ENCODE measurements at places on chromosomes 7 and 10.
A peak's percentile ranks its signal among the peaks of the same experiment; 100 is the strongest.

DNA sequence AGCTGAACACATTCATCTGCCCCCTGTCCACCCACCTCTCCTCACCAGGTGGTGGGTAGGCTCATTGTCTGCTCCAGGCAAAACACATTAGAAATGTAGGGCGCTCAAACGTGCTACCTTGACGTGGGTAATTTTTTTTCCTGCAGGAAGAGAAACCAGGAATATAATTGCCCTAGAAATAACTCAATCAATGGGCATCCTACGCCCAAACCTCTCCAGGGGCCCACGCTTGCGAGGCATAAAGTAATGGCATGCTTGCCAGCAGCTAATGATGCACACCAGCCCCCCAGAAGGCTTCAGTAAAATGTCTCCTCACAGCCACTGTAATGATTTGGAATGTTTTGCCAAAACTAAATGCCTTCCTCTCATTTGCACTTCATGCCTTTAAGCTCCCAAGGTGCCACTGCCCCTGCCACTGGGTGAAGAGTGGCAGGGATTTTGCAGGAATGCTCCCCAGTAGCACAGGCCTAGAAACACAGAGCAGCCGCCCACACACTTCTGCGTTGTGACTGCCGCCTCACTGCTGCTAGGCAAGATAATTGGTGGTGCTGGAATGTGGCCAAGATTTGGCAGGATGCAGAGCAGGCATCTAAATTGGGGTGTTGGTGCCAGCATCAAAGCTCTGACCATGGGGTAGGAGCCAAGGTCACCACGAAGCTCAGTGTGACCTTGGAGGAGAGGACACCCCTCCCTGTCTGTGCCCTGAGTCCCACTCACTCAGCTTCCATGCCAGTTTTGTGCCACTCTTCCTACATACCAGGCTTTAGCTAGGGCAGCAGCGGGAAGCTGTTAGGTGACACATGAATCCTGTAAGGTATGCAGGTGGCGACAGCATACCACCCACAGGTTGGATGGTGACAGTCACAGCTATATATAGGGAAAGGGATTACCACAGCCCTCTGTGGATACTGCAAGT, 48.7 kb upstream of the PPP1R3C start:
- DNase-seq: no peak

GRCh38 chr7:36943591-36944435, 219.5 kb upstream of the AOAH start:
- no peak for DNase-seq

- DNase-seq: no peak
Measured at GRCh38 chr7:118644346-118644745, 419.8 kb downstream of the ANKRD7 start.

DNA sequence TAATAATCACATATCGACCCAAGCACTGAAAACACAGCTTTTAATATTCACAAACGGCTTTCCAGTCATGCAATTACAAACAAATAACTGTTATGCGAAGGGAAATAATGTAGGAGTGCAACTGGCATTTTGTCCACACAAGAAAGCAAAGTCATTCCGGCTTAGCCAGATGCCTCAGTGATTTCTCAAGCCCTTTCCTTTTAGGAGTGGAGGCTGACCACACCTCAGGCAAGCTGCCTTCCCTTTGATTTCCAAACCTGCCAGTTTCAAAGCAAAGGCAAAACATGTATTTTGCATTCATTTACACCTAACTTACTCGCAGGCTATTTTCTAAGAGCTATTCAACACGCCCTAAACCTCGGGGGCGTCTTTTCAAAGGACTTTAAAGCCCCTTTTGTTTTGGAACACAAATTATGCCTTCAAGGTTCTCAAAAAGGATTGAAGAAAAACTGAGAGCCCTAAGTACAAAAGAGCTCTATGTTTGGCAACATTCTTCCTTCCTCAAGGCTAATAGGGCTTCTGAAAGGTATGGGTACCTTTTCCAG, 109.6 kb downstream of the CPXM2 start:
- DNase-seq: no peak

- DNase-seq: no peak
Measured at GRCh38 chr10:10811562-10811961, 206.1 kb upstream of the CELF2 start.

- DNase-seq: no peak
Measured at GRCh38 chr7:45938626-45939302, 17.7 kb upstream of the IGFBP3 start.

- DNase-seq: no peak
Measured at GRCh38 chr7:28725045-28725642, 233.0 kb downstream of the TRIL start.

DNA sequence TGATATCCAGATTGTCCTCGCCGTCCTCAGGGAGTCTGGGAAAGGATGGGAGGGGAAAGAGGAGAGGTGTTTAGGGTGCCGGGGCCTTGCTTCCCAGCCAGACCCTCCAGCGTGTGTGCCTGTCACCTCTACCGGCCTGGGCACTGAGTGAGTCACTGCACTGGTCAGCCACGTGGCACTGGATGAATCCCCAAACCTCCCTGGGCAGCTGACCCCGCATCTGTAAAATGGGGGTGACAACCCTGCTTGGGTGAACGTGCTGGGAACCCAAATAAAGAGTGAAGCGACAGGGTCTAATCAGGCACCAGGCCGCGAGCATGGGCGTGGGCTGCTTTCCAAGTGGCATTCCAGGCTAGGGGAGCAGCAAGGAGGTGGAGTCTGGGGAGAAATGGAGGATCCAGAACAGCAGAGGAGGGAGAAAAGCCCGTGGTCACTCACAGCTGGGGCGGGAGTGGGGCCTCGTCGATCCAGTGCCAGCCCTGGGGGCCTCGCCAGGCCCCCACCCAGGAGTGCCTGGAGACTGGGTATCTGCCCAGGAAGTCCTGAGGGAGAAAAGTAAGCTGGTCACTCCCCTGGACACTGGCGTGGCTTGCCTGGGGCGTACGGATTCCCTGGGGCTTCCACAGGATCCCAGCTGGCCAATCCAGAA, 29.7 kb downstream of the KLRG2 start:
- no peak for DNase-seq

DNA sequence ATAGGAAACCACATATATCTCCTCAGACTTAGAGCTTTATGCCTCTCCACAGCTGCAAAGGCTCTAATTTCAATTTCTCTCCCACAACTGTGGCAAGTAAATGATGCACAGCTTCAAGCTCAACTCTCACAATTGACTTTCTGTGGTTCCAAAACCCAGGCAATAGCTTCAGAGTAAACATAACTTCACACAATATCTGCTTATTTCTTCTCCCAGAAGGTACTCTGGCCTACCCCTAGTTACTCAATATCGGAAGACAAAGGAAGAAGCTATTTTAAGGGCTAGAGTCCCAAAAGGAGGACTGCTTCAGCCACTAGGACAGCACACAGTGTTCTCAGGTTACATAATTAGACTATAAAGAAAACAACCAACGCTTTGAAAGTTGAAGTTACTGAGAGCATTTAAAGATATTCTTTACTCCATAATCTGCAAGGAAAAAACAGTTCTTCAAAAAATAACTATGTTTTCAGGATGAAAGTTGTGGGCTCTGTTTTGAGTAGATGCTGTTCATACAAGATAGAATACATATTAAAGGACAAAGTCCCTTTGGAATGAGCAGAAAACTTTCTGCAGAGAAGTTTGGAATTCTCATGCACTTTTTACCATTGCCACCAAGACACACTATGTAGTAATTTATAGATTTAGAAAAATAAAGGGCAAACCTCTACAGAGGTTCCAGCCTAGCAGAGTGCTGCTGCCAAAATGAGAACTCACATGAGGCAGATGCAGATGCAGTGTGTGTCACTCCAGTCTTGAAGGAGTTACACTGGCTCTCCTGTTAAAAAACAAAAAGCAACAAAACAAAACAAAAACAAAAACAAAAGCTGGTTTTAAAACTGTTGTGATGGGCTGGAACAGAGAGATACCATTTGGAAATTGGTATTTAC, 81.8 kb downstream of the NT5C2 start:
- no peak for DNase-seq

GRCh38 chr10:89279421-89279869, 22.4 kb upstream of the IFIT2 start:
- DNase-seq: no peak

GRCh38 chr10:110833234-110833940, 38.3 kb upstream of the PDCD4 start:
- no peak for DNase-seq

DNA sequence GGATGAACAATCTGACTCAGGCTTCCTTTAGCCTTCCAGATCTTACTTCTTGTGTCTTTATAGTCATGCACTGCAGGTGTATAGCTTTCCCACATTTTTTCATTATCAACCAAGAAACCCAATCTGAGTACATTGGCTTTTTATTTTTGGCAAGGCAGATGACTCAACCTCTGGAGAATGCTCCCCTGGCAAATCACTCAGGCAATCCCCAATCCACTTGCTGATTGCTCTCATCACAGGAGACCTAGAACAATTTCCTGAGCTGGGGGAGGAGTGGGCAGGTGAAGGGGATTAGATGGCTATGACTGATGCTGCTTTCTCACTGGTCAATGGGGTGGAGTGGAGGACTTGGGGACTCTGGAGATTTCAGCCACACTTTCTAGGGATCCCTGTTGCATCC, 134.4 kb downstream of the SLC16A9 start:
- no peak for DNase-seq

- DNase-seq: no peak
Measured at GRCh38 chr7:132756484-132756990, 180.3 kb upstream of the PLXNA4 start.

GRCh38 chr7:140275069-140275965, 98.5 kb upstream of the KDM7A start:
- DNase-seq: no peak

DNA sequence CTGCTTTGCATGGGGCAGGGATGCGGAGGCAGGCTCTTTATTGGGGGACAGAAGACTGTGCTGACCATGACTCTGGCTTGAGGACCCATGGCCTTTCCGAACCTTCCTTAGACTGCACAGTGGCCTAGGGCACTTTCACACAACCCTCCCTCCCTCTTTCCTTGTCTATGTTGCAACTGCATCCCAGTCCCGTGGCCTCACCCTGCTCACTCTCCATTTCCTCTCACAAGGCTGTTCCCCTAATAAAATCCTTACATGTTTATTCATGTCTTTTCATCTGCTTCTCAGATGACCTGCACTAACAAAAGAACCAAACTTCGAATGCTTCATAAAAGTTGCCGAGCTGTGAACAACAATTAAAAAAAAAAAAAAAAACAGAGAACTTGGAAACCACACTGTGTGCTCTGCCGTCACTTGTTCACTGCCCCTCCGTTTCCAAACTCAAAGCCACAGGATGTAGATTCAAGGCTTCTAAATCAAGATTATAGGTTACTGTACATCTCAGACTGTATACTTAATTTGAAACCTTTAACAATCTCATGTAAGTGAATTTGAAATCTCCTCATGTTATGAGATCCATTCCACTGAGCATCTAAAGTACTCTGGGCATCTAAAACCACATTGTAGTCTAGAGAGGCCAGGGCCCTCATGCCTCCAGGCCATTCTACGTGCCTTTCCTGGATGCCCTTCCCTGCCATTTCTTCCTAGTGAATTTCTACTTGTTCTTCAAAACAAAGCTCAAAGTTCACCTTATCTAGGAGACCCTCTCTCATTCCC, 265.9 kb downstream of the SNX13 start:
- DNase-seq: no peak

DNA sequence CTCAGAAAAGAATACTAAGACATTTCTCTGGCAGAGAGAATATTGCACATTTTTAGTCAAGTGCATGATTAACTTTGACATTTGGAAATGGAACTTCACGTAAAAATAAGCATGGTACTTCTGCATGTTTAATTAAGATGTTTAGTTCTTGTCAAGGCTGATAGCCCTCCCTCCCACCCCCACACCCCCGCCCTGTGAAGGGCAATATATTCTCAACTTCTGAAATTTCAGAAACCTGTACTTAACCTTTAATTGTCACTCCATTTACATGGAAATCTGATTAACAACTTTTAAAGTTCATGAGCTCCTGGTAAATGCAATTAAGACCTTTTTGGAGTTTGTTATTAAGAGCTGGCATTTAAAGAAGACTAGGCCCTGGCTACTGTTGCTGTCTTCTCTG, 205.8 kb downstream of the EXOC4 start:
- no peak for DNase-seq

GRCh38 chr7:142964502-142965246, 2.5 kb upstream of the KEL start:
- no peak for DNase-seq

DNA sequence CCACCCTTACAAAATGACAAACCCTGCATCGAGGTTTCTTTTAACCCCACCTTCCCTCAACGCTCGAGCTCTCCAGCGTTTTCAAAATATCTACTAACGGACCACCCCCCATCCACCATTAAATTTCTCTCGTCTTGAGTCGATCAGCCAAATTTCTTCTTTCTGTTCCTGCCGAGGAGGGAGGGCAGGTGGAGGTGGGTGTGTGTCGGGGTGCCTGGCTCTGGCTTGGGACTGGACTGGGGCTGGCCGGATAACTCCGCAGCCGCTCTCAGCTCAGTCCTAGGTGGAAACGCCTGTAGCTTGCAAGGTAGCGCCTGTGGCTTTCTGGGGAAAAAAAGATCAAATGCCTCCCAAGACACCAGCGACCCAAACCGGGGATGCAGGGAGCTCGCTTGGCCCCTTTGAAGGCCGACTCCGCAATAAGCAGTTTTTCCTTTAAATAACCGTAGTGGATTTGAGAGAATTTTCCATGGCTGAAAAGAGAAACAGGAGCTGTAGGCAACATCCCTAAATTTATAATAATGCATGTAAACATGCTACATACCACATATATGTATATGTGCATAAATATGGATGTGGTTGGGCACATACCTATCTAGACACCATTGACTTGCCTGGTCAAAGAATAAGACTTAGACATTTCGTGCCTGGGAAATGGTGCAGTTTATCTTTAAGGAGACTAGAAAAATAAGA, 1.9 kb upstream of the TMEM178B start:
- DNase-seq: no peak

DNA sequence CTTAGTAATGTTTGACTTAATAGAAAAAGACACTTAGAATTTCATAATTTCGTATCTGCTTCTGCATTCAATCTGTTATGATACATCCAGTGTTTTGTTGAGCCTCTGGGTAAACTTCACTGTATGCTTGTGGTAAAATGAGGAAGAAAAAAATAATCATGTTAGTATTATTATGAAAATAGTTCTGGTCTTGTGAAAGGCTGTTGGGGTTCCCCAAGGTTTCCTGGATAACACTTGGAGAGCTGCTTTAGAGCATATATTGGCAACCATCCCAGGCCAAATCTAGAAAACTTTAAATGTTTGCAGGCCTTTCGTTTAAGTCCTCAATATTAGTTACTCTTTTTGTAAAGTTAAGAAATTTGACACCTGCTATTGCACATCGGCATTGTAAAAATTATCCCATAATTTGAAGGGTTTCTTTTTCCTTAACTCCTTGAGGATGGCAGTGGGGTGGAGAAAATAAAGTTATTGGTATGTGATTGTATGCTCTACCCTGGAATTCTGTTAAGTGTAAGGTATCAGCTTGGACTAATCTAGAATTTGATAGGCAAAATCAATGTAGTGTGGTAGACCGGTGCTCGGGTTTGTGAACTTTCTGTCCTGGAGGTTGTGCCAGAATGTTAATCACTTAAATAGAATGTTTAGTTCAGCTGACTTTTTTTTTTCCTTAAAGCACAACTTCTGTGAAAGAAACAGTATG, 54.5 kb downstream of the WAC start:
- no peak for DNase-seq

- DNase-seq: no peak
Measured at GRCh38 chr10:50551894-50552293, 71.9 kb downstream of the SGMS1 start.

- DNase-seq: peak; percentile 52
Measured at GRCh38 chr10:127117125-127117524, 79.3 kb downstream of the INSYN2A start.

GRCh38 chr10:92573091-92573797, 649 bp downstream of the IDE start:
- DNase-seq: peak; percentile 46

- no peak for DNase-seq
Measured at GRCh38 chr7:31340051-31340450, 475 bp downstream of the NEUROD6 start.

- DNase-seq: no peak
Measured at GRCh38 chr10:102444851-102445250, 6.5 kb downstream of the C10orf95 start.
